DMS79 (cell line): ENCODE measurements at places on chromosomes 12 and 14.
A peak's percentile ranks its signal among the peaks of the same experiment; 100 is the strongest.

GRCh38 chr14:77208291-77208978, 26.8 kb downstream of the TMEM63C start:
- DNase-seq: peak; percentile 92

DNA sequence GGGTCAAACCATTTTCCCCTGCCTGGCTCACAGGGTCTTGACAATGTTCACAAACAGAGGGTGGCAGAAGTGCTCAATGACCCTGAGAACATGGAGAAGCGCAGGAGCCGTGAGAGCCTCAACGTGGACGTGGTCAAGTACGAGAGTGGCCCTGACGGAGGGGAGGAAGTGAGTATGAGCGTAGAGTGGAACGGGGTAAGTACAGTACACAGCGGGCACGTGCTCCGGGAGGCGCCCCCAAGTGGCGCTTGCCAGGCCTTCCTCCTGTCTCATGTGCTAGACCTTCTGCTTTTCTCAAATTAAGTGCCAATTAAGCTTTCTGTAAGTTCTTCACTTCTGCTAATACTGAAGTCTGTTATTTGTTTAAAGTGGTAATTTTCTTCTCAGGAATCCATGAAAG, 35.9 kb downstream of the XRCC3 start:
- DNase-seq: no peak

GRCh38 chr14:91872011-91872501, 4.7 kb upstream of the TC2N start:
- DNase-seq: no peak

DNA sequence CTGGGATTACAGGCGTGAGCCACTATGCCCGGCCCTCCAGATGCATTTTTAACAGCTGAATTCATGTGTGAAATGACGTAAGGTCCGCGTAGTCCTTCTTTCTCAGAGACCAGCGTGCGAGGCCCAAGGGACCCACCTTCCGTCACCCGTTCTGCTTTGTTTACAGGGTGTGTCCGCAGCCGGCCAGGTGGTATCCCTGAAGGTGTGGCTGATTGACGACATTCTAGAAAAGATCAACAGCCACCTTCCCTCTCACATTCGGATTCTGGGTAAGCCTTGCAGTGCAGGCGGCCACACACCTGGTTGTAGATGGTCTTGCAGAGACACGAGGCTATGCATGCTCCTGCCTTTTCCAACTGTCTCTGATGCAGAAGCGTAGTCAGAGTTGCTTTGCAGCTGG, 9.9 kb downstream of the PUS1 start:
- no peak for DNase-seq

DNA sequence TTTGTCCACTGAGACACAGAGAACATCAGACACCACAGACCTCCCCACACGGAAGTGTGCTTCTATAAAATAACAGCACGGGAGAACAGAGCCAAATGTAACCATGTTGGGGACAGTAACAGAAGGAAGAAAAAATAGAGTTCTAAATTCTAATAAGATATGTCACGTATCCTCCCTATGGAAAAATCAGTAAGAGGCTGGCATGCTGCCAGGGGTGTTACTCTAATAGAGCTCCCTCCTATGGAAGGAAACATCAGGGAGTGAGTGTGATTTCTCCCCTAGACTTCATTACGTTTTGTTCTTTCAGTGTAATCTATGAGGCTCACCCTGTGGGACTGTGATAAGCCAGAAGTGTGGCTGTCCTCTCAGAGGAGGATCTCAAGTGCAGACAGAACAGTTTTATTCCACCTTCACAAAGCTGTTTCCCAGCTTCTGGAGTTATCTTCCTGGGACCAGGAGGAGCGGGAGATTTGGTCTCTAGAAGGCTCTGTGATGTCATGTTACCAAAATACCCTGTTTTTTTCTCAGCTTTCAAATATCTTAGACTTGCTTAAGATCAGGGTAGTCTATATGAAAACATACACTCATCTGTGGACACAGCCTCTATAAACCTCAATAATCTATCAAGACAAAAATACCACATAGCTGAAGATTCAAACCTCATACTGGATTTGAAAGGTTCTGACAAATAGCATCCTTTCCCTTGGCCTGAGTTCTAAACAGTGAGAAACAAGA, 69.3 kb downstream of the ZFC3H1 start:
- DNase-seq: no peak

- DNase-seq: no peak
These were observed 65.6 kb upstream of the PTGR2 start for GRCh38 chr14:73785834-73786635.
